ENCODE measurements at places on chromosomes 3 and 15. TPM values are rescaled to one million over a fixed set of nuclear protein-coding genes. Genes with fewer than 3 reads are reported as not detected.

- no peak for ATAC-seq
Observed at GRCh38 chr3:167859610-167860009, 124.1 kb downstream of the SERPINI1 start.

DNA sequence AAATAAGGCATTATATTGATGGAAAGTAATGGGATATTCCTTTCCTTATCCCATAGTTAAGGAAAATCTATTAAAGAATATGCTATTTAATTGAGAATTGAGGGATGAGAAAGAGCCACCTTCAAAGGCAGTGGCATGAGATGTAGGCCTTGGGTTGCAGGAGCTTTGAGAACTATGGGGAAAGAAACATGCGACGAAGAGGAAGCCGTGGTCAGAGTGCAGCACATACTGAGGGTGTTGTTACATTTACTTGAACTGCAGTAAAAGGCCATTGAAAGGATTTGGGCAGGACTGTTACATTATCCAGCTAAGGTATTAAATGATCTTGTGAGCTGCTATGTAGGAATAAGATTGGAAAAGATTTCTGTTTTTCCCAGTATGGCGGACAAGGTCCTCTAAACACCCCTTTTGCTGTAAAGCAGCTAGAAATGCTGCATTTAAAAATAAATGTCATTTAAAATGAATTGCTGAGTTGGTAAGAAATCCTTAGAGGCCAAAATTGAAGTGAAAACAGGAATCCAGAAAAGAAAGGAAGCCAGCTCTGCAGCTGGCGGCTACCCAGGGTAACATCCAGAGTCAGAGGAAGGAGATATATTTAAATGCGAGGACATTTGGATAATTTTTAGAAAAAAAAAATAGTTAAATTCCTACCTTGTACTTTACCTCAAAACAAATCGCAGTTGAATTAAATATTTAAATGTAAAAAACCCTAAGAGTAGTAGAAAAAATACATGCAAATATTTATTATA is 61.7 kb downstream of the IL1RAP start:
- ATAC-seq: no peak

- ATAC-seq: no peak
Observed at GRCh38 chr3:36840453-36840921, 76.1 kb upstream of the DCLK3 start.

Gene DAZL
- total RNA-seq: not detected
